ENCODE measurements at places on chromosomes 12 and 14. TPM values are rescaled to one million over a fixed set of nuclear protein-coding genes. Genes with fewer than 3 reads are reported as not detected.
A peak's percentile ranks its signal among the peaks of the same experiment; 100 is the strongest.

The CD163L1 gene
- 0.32 TPM for total RNA-seq

The RFLNA gene
- not detected for total RNA-seq

The RPL36AL gene
- 171 TPM for total RNA-seq

The ASCL1 gene
- not detected for total RNA-seq

The SHMT2 gene
- 147 TPM for total RNA-seq

The ZNF605 gene
- total RNA-seq, result 19.7 TPM

DNA sequence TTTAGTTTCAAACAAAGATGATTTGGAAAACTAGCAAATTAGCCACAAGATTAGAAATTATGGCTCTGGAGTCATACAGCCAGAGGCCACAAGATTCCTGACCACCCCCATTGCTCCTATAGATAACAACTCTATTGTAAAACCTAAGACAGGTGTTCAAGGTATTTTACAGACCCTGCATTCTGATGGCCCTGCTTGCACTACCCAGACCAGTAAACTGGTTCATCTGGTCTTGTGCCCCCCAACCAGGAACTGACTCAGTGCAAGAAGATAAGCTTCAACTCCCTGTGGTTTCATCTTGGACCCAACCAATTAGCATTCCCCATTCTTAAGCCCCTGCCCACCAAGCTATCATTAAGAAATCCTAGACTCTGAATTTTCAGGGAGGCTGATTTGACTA lies 125.0 kb downstream of the CCDC60 start:
- H3K4me1 ChIP-seq, result no peaks in the 10 kb centered on the region
- no peak overlapping the region for H3K27ac ChIP-seq
- DNase-seq, result no peak

- no peaks in the 10 kb centered on the region for H3K27me3 ChIP-seq
- no peaks in the 10 kb centered on the region for H3K4me1 ChIP-seq
- H3K4me3 ChIP-seq, result no peak overlapping the region
- no peaks in the 10 kb centered on the region for H3K36me3 ChIP-seq
These were observed 40.7 kb upstream of the CMKLR1 start for GRCh38 chr12:108379823-108380222.

- H3K4me1 ChIP-seq, result peaks cover 26% of the 10 kb centered on the region
- H3K4me3 ChIP-seq, result no peak overlapping the region
- H3K36me3 ChIP-seq, result peaks cover 6% of the 10 kb centered on the region
These were observed 30.7 kb downstream of the P2RX4 start for GRCh38 chr12:121240484-121241101.

- peak overlapping the region; percentile 21 for H3K4me3 ChIP-seq
- H3K27me3 ChIP-seq, result no peaks in the 10 kb centered on the region
- peak overlapping the region; percentile 99 for H3K27ac ChIP-seq
- no peaks in the 10 kb centered on the region for H3K36me3 ChIP-seq
- DNase-seq, result no peak
- H3K4me1 ChIP-seq, result peaks cover 58% of the 10 kb centered on the region
These were observed 292.3 kb downstream of the TMEM121 start for GRCh38 chr14:105818712-105819005.

DNA sequence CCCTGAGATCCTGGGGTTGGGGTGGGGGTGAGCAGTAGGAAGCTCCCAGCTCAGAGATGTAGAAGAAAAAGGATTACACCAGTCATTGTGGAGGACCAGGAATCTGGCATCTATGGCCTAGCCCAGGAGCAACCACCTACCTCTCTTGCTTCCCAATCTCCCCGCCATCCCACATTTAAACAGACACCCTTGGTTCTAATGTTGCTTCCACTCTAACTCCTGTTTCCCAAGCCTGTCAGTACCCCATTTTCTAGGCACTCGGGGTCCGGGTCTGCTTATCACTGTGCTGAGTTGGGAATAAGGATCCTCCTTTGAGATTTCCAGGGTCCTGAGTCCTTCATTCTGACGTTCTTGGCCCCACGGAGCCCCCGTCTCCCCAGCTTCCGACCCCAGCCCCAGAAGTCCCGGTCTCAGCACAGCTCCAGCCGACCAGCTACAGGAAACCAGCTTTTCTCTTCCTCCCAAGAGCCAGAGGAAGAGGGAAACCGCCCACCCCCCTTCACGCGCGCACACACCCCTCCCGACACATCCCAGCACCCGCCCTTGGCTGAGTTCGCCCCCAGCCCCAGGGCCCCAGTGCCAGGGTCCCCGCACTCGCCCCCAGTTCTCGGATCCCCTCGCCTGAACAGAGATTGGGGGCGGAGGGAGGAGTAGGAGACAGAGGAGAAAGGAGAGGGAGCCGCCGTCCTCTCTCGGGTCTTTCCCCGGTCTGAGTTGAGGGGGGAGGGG lies 1.2 kb downstream of the ITGA5 start:
- H3K4me1 ChIP-seq, result peaks cover 65% of the 10 kb centered on the region
- no peaks in the 10 kb centered on the region for H3K36me3 ChIP-seq
- no peak for DNase-seq
- peak overlapping the region; percentile 54 for H3K4me3 ChIP-seq
- H3K27me3 ChIP-seq, result peaks cover 13% of the 10 kb centered on the region

- H3K36me3 ChIP-seq, result no peaks in the 10 kb centered on the region
- H3K4me1 ChIP-seq, result no peaks in the 10 kb centered on the region
- no peak overlapping the region for H3K27ac ChIP-seq
- DNase-seq, result no peak
- no peak overlapping the region for H3K4me3 ChIP-seq
- no peaks in the 10 kb centered on the region for H3K27me3 ChIP-seq
These were observed 14.9 kb downstream of the CCDC63 start for GRCh38 chr12:110861729-110862128.

DNA sequence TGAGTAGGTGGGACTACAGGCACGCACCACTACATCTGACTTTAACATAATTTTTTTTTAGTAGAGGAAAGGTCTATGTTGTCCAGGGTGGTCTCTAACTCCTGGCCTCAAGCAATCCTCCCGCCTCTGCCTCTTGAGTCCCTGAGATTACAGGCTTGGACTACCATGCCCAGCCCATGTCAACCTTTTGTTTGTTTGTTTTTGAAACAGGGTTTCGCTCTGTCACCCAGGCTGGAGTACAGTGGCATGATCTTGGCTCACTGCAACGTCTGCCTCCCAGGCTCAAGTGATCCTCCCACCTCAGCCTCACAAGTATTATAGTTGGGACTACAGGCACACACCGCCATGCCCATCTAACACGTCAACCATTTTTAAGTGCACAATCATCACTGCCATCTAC lies 29.2 kb downstream of the PITPNM2 start:
- H3K4me3 ChIP-seq, result no peak overlapping the region
- H3K4me1 ChIP-seq, result peaks cover 36% of the 10 kb centered on the region
- DNase-seq, result no peak
- H3K27me3 ChIP-seq, result no peaks in the 10 kb centered on the region

GRCh38 chr12:88153959-88154358 lies 11.9 kb downstream of the TMTC3 start:
- no peak for DNase-seq
- no peak overlapping the region for H3K27ac ChIP-seq

- H3K4me1 ChIP-seq, result no peaks in the 10 kb centered on the region
- no peak overlapping the region for H3K4me3 ChIP-seq
- H3K27ac ChIP-seq, result no peak overlapping the region
- peaks cover 28% of the 10 kb centered on the region for H3K27me3 ChIP-seq
- no peaks in the 10 kb centered on the region for H3K36me3 ChIP-seq
- DNase-seq, result no peak
These were observed 9.6 kb downstream of the TBX5 start for GRCh38 chr12:114396153-114396868.

GRCh38 chr12:75765170-75766059 lies 254.0 kb upstream of the KRR1 start:
- H3K4me1 ChIP-seq, result no peaks in the 10 kb centered on the region
- H3K4me3 ChIP-seq, result no peak overlapping the region
- DNase-seq, result no peak
- H3K27ac ChIP-seq, result no peak overlapping the region

- no peak overlapping the region for H3K4me3 ChIP-seq
- H3K4me1 ChIP-seq, result no peaks in the 10 kb centered on the region
- H3K36me3 ChIP-seq, result no peaks in the 10 kb centered on the region
- H3K27me3 ChIP-seq, result no peaks in the 10 kb centered on the region
- no peak for DNase-seq
These were observed 48.9 kb downstream of the C14orf132 start for GRCh38 chr14:96088074-96088473.

GRCh38 chr14:32620303-32620702 lies 291.2 kb downstream of the AKAP6 start:
- H3K36me3 ChIP-seq, result no peaks in the 10 kb centered on the region
- no peak overlapping the region for H3K27ac ChIP-seq
- no peaks in the 10 kb centered on the region for H3K27me3 ChIP-seq
- no peak for DNase-seq

DNA sequence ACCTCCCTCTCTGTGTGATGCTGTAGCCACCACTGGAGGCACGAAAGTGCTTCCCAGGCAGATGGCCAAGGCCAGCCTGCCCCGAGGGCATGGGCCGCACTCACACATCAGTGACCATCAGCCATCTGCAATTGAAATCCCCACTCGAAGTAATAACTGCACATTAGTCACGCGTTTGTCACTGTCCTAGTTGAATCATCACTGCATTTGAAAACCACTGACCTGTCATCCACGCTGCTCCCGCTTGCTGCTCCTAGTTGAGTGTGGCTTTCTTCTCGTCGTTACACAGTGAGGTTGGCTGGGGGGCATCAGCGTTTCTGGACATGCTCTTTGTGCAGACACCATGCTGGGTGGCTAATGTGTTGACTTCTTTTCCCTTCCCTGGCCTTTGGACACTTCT lies 176.1 kb downstream of the ADGRD1 start:
- no peak overlapping the region for H3K4me3 ChIP-seq
- no peaks in the 10 kb centered on the region for H3K36me3 ChIP-seq
- H3K27ac ChIP-seq, result no peak overlapping the region

GRCh38 chr12:126201981-126202537 lies 1136.8 kb downstream of the AACS start:
- H3K27ac ChIP-seq, result no peak overlapping the region
- H3K36me3 ChIP-seq, result no peaks in the 10 kb centered on the region
- H3K27me3 ChIP-seq, result no peaks in the 10 kb centered on the region

- H3K36me3 ChIP-seq, result no peaks in the 10 kb centered on the region
- no peak overlapping the region for H3K27ac ChIP-seq
- H3K4me1 ChIP-seq, result peaks cover 27% of the 10 kb centered on the region
- peaks cover 3% of the 10 kb centered on the region for H3K27me3 ChIP-seq
These were observed 573 bp downstream of the CKB start for GRCh38 chr14:103521951-103522563.

GRCh38 chr12:22923768-22924167 lies 298.8 kb downstream of the ETNK1 start:
- no peaks in the 10 kb centered on the region for H3K27me3 ChIP-seq
- DNase-seq, result no peak
- no peaks in the 10 kb centered on the region for H3K4me1 ChIP-seq
- no peak overlapping the region for H3K27ac ChIP-seq
- no peak overlapping the region for H3K4me3 ChIP-seq
- no peaks in the 10 kb centered on the region for H3K36me3 ChIP-seq

DNA sequence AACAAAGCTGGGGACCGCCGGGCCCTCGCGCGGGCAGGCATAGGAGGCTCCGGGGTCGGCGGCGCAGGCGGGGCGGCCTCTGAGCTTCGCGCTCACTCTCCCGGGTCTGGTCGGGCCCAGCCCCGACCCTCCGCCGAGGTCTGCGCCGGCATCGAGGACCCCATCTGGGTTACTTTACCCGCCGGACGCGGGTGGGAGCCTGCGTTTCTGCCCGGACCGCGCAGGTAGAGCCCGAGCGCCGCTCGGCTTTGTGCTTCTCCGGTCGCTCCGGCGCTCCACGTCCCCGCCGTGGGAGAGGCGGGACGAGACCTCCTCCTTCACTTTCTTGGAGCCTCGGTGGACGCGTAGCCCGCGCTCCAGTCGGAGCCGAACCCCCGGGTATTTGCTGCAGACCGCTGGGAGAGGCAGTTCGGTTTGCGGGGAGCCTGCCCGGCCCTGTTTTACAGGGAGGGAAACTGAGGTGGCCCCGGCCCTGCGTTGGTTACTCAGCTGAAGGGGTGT lies 63.2 kb downstream of the FBXL14 start:
- no peaks in the 10 kb centered on the region for H3K36me3 ChIP-seq
- peak; percentile 50 for DNase-seq
- H3K4me3 ChIP-seq, result peak overlapping the region; percentile 36
- H3K4me1 ChIP-seq, result peaks cover 35% of the 10 kb centered on the region

DNA sequence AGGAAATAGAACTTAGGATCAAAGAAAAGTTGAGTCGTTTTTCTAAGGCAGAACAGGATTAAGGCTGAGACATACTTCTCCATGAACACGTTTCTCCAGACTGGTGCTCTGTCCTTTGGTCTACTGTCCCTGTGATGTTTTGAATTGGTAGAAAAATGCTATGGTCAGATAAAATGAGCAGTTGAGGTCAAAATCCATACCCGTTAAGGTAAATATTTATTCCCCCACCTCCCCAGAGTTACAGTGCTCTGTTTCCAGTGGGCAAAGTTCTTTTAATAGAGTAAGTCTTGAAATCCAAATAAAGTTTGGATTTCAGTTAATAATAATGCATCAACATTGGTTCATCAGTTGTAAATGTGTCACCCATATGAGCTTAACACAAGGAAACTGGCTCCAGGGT lies 74.5 kb downstream of the PTHLH start:
- no peaks in the 10 kb centered on the region for H3K36me3 ChIP-seq
- peaks cover 8% of the 10 kb centered on the region for H3K4me1 ChIP-seq
- no peaks in the 10 kb centered on the region for H3K27me3 ChIP-seq
- no peak overlapping the region for H3K27ac ChIP-seq

DNA sequence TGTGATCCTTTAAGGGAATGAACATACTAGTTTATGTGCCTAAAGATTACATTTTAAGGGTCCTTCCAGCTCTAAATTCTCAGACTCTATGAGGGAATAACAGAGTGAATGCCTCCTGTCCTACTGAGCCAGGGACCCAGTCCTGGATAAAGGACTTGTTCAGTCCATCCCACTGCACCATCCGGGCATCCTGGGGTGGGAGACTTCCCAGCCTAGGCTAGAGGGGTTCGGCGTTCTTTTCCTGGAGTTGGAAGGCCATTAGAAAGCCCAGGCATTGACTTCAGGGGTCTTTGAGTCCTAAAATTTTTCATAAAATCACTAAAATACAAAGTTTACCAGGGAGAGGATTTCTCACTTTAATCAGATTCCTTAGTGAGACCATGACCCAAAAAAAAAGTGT lies 127.9 kb upstream of the FKBP4 start:
- H3K36me3 ChIP-seq, result no peaks in the 10 kb centered on the region
- no peak for DNase-seq

GRCh38 chr14:88955455-88955854 lies 131.0 kb downstream of the TTC8 start:
- no peak overlapping the region for H3K27ac ChIP-seq
- no peak for DNase-seq
- no peaks in the 10 kb centered on the region for H3K4me1 ChIP-seq
- H3K36me3 ChIP-seq, result no peaks in the 10 kb centered on the region
- no peaks in the 10 kb centered on the region for H3K27me3 ChIP-seq

GRCh38 chr12:95674631-95675030 lies 115.9 kb downstream of the NTN4 start:
- no peak overlapping the region for H3K27ac ChIP-seq
- no peak for DNase-seq
- H3K27me3 ChIP-seq, result no peaks in the 10 kb centered on the region
- no peak overlapping the region for H3K4me3 ChIP-seq
- H3K36me3 ChIP-seq, result no peaks in the 10 kb centered on the region

DNA sequence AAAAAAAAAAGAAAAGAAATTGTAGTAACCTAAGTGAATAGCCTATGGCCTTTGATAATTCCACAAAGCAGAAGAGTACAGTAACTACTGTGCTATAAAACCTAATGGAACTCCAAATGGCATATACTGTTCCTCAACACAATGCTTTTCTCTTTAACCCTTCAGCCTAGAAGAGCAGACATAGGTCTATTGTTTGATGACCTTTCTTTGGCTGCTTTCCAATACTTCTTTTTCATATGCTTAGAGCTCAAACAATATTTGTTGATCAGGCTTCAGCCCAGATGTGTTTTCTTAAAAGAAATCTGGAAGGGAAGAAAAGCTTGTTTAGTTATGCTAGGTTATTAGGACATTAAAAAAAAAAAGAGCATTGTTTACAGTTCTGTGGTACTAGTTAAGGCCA lies 116.4 kb downstream of the NTN4 start:
- H3K27me3 ChIP-seq, result no peaks in the 10 kb centered on the region
- no peak overlapping the region for H3K27ac ChIP-seq
- no peaks in the 10 kb centered on the region for H3K4me1 ChIP-seq
- DNase-seq, result no peak
- no peaks in the 10 kb centered on the region for H3K36me3 ChIP-seq

Measured in B cell (primary cell).